ENCODE measurements at places on chromosomes 2 and 18. TPM values are rescaled to one million over a fixed set of nuclear protein-coding genes. Genes with fewer than 3 reads are reported as not detected.

The PNO1 gene
- 7.4 TPM for total RNA-seq

DNA sequence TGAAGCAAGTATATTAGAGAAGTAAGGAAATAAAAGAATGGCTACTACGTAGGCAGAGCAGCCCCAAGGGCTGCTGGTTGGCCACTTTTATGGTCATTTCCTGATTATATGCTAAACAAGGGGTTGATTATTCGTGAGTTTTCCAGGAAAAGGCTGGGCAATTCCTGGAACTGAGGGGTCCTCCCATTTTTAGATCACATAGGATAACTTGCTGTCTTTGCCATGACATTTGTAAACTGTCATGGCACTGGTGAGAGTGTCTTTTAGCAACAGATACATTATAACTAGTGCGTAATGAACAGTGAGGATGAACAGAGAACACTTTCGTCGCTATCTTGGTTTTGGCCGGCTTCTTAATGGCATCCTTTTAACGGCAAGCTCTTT is 2.6 kb upstream of the UBE2F start:
- no peak for DNase-seq

GRCh38 chr2:64029116-64029665 is 10.0 kb upstream of the VPS54 start:
- DNase-seq: no peak

DNA sequence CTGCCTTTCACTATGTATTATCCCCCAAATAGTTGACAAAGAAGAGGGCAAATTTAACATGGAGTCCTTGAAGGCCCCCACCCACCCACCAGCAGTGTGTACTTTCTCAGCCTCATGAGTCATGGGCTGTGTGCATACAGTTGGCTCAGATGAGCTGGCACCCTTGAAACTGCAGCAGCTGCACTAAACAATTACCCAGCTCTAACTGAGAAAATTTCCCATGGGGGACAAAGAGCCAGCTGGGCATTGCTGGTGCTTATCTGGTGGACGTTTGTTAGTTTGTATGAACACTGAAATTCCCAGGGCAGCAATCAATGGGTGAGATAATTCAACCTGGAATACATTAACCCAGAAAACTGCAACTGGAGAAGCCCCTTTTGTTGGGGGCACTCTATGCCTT is 131.7 kb downstream of the GCA start:
- DNase-seq: no peak

DNA sequence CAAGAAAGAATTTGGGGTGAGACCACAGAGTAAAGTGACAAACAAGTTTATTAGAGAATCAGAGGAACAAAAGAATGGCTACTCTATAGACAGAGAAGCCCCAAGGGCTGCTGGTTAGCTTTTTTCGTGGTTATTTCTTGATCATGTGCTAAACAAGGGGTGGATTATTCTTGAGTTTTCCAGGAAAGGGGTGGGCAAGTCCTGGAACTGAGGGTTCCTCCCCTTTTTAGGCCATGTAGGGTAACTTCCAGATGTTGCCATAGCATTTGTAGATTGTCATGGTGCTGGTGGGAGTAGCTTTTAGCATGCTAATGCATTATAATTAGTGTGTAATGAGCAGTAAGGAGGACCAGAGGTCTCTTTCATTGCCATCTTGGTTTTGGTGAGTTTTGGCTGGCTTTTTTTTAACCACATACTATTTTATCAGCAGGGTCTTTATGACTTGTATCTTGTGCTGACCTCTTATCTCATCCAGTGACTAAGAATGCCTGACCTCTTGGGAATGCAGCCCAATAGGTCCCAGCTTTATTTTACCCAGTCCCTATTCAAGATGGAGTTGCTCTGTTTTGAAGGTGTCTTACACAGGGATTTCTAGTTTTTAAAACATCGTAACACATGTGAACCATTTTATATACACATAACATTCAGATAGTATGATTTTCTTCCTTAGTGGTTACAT is 77.8 kb downstream of the MYO1B start:
- no peak for DNase-seq
